Chondrocyte (in vitro differentiated cells): ENCODE measurements at places on chromosomes 12 and 14. TPM values are rescaled to one million over a fixed set of nuclear protein-coding genes. Genes with fewer than 3 reads are reported as not detected.

- H3K4me3 ChIP-seq = no peak overlapping the region
- peaks cover 61% of the 10 kb centered on the region for H3K4me1 ChIP-seq
- peak; percentile 35 for DNase-seq
- H3K27ac ChIP-seq = peak overlapping the region; percentile 76
- no peaks in the 10 kb centered on the region for H3K27me3 ChIP-seq
- no peaks in the 10 kb centered on the region for H3K36me3 ChIP-seq
Observed at GRCh38 chr14:99758121-99758821, 34.9 kb upstream of the EML1 start.

DNA sequence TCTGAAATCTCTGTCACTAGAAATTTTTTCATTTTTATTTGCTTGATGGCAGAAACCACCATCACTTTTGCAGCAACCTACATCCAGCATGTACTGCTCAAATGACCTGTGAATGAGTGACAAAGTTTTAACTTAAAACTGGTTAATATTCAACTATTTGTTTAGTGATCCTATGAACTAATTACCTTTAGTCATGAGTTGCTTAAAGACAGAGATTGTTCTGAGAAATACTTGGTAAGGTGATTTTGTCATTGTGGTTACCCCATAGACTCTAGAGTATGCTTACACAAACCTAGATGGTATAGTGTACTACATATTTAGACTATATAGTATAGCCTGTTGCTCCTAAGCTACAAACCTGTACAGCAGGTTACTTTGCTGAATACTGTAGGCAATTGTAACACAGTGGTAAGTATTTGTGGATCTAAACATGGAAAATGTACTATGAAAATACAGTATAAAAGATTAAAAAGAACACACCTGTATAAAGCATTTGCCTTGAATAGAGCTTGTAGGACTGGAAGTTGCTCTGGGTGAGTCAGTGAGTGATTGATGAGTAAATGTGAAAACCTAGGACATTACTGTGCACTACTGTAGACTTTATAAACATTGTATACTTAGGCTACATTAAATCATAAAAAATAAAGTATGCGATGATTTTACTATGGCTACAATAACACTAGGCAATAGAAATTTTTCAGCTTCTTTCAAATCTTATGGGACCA, 256.6 kb upstream of the PPFIA2 start:
- no peaks in the 10 kb centered on the region for H3K27me3 ChIP-seq
- no peak for DNase-seq
- no peaks in the 10 kb centered on the region for H3K4me1 ChIP-seq
- H3K27ac ChIP-seq = no peak overlapping the region
- H3K4me3 ChIP-seq = no peak overlapping the region

GRCh38 chr12:57869298-57869926, 22.9 kb upstream of the CTDSP2 start:
- no peaks in the 10 kb centered on the region for H3K36me3 ChIP-seq
- H3K27me3 ChIP-seq = no peaks in the 10 kb centered on the region
- H3K27ac ChIP-seq = peak overlapping the region; percentile 20
- H3K4me3 ChIP-seq = no peak overlapping the region
- DNase-seq = no peak

Gene TSHR
- 0.51 TPM in 1 of 3 replicates, not detected in the others for total RNA-seq

- no peaks in the 10 kb centered on the region for H3K27me3 ChIP-seq
- no peak for DNase-seq
- peak overlapping the region; percentile 95 for H3K27ac ChIP-seq
- H3K4me3 ChIP-seq = no peak overlapping the region
Observed at GRCh38 chr14:52919971-52920370, 30.9 kb downstream of the FERMT2 start.

- no peaks in the 10 kb centered on the region for H3K36me3 ChIP-seq
- no peaks in the 10 kb centered on the region for H3K4me1 ChIP-seq
- H3K27ac ChIP-seq = no peak overlapping the region
- DNase-seq = no peak
- peaks cover 20% of the 10 kb centered on the region for H3K27me3 ChIP-seq
Observed at GRCh38 chr12:67137256-67137655, 131.9 kb upstream of the CAND1 start.

DNA sequence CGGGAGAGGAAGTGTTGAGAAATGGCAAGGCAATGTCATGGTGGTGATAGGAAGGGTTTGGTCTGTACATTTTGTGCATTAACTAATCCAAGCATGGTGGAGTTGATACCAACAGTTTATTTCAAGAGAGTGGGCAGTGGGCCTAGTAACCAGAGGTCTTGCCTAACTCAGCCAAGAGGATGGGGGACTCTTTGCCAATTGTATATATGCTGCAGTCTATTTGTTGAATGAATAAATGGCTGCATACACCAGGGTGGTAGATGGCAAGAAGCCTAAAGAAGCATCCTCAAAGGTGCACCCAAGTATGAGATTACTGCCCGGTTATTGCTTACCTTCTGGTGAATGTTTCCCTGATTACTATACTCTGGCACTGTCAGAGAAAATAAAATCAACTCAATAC, 295.9 kb downstream of the ITPR2 start:
- no peaks in the 10 kb centered on the region for H3K4me1 ChIP-seq
- no peaks in the 10 kb centered on the region for H3K27me3 ChIP-seq
- H3K27ac ChIP-seq = no peak overlapping the region
- no peak overlapping the region for H3K4me3 ChIP-seq
- peaks cover 7% of the 10 kb centered on the region for H3K36me3 ChIP-seq

Gene SLC5A8
- not detected in 3 replicates for total RNA-seq

DNA sequence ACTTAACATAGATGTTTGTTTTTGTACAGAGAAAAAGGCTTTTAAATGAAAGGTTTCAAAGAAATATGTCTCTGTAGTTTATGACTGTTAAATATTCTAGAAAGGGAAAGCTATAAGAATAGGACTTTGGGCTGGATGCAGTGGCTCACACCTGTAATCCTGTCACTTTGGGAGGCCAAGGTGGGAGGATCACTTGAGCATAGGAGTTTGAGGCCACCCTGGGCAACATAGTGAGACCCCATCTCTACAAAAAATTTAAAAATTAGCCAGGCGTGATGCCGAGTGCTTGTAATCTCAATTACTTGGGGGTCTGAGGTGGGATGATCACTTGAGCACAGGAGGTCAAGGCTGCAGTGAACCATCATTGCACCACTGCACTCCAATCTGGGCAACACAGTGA, 11.4 kb downstream of the GPX2 start:
- H3K36me3 ChIP-seq = peaks cover 10% of the 10 kb centered on the region
- H3K4me3 ChIP-seq = no peak overlapping the region
- DNase-seq = no peak

GRCh38 chr12:69099201-69099837, 140.1 kb upstream of the CPSF6 start:
- no peak for DNase-seq
- peaks cover 9% of the 10 kb centered on the region for H3K27me3 ChIP-seq
- peaks cover 7% of the 10 kb centered on the region for H3K4me1 ChIP-seq
- no peak overlapping the region for H3K27ac ChIP-seq
- H3K36me3 ChIP-seq = no peaks in the 10 kb centered on the region

DNA sequence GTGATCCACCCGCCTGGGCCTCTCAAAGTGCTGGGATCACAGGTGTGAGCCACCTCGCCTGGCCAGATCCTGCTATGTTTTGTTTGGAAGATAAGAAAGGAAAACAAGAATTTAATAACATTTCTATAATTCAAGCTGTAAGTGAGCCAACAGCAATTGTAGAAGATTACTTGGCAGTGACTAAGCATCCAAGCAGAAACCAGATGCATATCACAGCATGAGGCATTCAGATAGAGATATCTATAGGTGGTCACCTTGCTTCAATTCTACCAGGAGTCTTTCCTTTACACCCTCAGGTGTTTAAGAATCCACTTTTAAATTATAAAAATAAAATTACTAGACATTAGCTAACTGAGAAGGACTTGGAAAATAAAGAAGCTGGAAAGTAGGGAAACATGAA, 83.9 kb upstream of the ATF7IP start:
- H3K27me3 ChIP-seq = no peaks in the 10 kb centered on the region
- peaks cover 11% of the 10 kb centered on the region for H3K4me1 ChIP-seq
- H3K4me3 ChIP-seq = no peak overlapping the region
- no peak overlapping the region for H3K27ac ChIP-seq
- no peaks in the 10 kb centered on the region for H3K36me3 ChIP-seq
- DNase-seq = no peak

Gene PRKD1
- 10.1 to 14.5 TPM (median 11.1 TPM) in 3 replicates for total RNA-seq

- H3K27ac ChIP-seq = no peak overlapping the region
- H3K4me1 ChIP-seq = peaks cover 2% of the 10 kb centered on the region
- no peaks in the 10 kb centered on the region for H3K27me3 ChIP-seq
- no peak overlapping the region for H3K4me3 ChIP-seq
- no peaks in the 10 kb centered on the region for H3K36me3 ChIP-seq
Observed at GRCh38 chr12:49921936-49922335, 18.2 kb upstream of the FAIM2 start.

DNA sequence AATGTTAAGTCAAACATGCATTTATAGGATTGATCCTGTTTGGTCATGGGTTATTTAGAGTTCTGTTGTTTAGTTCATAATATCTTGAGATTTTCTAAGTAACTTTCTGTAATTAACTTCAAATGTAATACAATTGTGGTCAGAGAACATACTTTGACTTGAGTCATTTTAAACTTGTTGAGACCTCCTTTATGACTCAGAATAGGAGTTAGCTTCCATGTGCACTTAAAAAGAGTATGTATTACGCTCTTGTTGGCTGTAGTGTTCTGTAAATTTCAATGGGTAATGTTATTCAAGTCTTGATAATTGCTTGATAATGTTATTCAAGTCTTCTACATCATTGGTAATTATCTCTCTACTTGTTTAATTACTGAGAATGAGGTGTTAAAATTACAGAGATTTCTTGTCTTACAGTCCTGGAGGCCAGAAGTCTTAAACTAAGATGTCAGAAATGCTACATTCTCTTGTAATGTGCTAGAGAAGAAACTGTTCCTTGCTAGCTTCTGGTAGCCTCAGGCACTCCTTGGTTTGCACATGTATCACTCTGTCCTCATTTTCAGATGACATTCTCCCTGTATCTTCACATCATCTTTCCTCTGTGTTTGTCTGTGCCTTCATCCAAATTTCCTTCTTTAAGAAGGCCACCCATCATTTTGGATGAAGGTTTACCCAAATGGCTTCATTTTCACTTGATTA, 197.3 kb downstream of the TMTC3 start:
- H3K4me1 ChIP-seq = no peaks in the 10 kb centered on the region
- no peaks in the 10 kb centered on the region for H3K36me3 ChIP-seq
- H3K27me3 ChIP-seq = no peaks in the 10 kb centered on the region
- no peak overlapping the region for H3K4me3 ChIP-seq
- DNase-seq = no peak

GRCh38 chr14:88005978-88006851, 1.3 kb downstream of the GPR65 start:
- no peak for DNase-seq
- H3K4me3 ChIP-seq = no peak overlapping the region
- H3K27ac ChIP-seq = no peak overlapping the region

GRCh38 chr12:113092607-113093408, 36.3 kb downstream of the DTX1 start:
- no peak overlapping the region for H3K27ac ChIP-seq
- peaks cover 59% of the 10 kb centered on the region for H3K27me3 ChIP-seq
- DNase-seq = no peak

Gene CCDC197
- not detected in 3 replicates for total RNA-seq

GRCh38 chr14:89417465-89418225, 612 bp upstream of the FOXN3 start:
- H3K4me1 ChIP-seq = peaks cover 35% of the 10 kb centered on the region
- H3K36me3 ChIP-seq = peaks cover 1% of the 10 kb centered on the region
- peak overlapping the region; percentile 80 for H3K27ac ChIP-seq

Gene SIX6
- total RNA-seq = not detected in 3 replicates

Gene IFNG-AS1
- total RNA-seq = 0.18 to 0.20 TPM in 2 of 3 replicates, not detected in the other

- peak; percentile 26 for DNase-seq
- H3K36me3 ChIP-seq = peaks cover 12% of the 10 kb centered on the region
- H3K4me3 ChIP-seq = no peak overlapping the region
- H3K27ac ChIP-seq = peak overlapping the region; percentile 63
Observed at GRCh38 chr12:123267335-123267920, 4.2 kb downstream of the CDK2AP1 start.

Gene DLGAP5
- 3.6 to 9.4 TPM (median 8.8 TPM) in 3 replicates for total RNA-seq

- peaks cover 52% of the 10 kb centered on the region for H3K4me1 ChIP-seq
- no peaks in the 10 kb centered on the region for H3K27me3 ChIP-seq
- peaks cover 11% of the 10 kb centered on the region for H3K36me3 ChIP-seq
- peak overlapping the region; percentile 91 for H3K27ac ChIP-seq
- peak overlapping the region; percentile 79 for H3K4me3 ChIP-seq
Observed at GRCh38 chr12:122081697-122082221, 3.2 kb downstream of the MLXIP start.

DNA sequence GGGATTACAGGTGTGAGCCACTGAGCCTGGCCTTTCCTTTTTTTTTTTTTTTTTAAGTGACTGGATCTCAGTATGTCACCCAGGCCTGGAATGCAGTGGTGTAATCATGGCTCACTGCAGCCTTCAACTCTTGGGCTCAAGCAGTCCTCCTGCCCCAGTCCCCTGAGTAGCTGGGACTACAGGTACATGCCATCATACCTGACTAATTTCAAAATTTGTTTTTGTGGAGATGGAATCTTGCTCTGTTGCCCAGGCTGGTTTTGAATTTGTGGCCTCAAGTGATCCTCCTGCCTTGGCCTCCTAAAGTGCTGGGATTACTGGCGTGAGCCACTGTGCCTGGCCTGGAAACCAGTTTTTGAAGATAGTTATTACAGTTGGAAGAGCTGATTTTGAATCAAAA, 37.4 kb downstream of the ETNK1 start:
- H3K27me3 ChIP-seq = no peaks in the 10 kb centered on the region
- H3K36me3 ChIP-seq = peaks cover 8% of the 10 kb centered on the region
- H3K27ac ChIP-seq = no peak overlapping the region

Gene EGLN3
- total RNA-seq = 2.8 TPM in 2 of 3 replicates, not detected in the other

DNA sequence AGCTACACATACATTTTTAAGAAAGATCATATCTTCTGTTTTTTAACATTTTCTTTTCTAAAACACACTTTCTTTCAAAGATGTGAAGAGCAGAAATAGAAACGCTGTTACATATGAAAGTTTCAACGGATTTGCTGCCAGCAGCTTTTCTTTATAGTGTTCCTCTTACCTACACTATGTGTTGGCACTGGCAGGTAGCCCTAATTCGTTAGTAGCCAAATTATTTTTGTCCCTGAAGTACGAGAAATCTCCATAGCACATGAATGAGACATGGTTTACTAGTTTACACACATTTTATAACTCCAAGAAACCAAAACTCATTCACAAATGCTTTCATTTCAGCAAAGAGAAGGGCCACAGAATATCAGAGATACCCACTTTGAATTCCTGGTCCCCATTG, 6.6 kb downstream of the SOX5 start:
- DNase-seq = no peak
- no peak overlapping the region for H3K27ac ChIP-seq
- H3K4me3 ChIP-seq = no peak overlapping the region
- H3K36me3 ChIP-seq = peaks cover 2% of the 10 kb centered on the region

DNA sequence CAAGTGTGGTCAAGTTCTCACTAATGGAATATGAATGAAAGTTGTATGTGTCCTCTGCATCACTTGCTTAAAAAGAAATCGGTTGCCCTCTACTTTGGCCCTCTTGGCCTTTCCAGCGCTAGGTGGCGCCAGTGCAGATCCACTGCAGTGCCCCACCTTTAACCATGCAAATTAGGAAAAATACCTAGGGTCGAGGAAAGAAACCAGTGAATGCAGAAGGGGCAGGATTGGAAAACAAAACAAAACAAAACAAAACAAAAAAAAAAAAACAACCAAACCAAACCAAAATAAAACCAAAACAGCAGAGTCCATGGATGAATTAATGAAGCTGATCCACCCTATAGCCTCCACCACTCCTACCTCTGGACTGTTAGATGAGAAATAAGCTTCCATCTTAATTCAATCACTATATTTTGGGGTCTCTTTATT, 12.9 kb upstream of the NEMF start:
- H3K27ac ChIP-seq = no peak overlapping the region
- peaks cover 25% of the 10 kb centered on the region for H3K4me1 ChIP-seq
- H3K36me3 ChIP-seq = no peaks in the 10 kb centered on the region
- no peak overlapping the region for H3K4me3 ChIP-seq

- no peak overlapping the region for H3K4me3 ChIP-seq
- H3K4me1 ChIP-seq = peaks cover 3% of the 10 kb centered on the region
Observed at GRCh38 chr14:53247596-53248370, 94.7 kb upstream of the DDHD1 start.

Gene TAS2R31
- 1.1 to 3.8 TPM (median 1.7 TPM) in 3 replicates for total RNA-seq
